ENCODE measurements at places on chromosomes 5 and 9.

GRCh38 chr5:174436750-174437149 is 287.6 kb upstream of the MSX2 start:
- DNase-seq: no peak

GRCh38 chr5:176818391-176819098 is 8.2 kb downstream of the UNC5A start:
- peak; percentile 98 for DNase-seq

DNA sequence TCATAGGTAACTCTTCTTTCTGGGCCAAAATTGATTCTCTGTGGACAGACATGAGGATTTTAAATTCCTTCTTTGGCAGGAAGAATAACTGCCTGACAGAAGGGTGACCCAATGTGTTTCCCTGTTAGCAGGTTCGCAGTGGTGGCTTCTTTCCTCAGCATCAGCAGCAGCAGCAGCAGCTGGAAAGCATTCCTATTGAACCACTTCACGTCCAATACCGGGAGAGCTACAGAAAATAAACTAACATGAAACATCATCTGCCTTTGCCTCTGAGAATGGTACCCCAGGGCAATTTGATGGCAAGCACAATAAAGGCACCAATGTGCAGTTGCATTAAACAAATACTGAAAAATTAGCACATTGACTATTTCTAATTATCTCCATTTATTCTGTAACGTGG is 214.5 kb downstream of the TMEM167A start:
- no peak for DNase-seq

DNA sequence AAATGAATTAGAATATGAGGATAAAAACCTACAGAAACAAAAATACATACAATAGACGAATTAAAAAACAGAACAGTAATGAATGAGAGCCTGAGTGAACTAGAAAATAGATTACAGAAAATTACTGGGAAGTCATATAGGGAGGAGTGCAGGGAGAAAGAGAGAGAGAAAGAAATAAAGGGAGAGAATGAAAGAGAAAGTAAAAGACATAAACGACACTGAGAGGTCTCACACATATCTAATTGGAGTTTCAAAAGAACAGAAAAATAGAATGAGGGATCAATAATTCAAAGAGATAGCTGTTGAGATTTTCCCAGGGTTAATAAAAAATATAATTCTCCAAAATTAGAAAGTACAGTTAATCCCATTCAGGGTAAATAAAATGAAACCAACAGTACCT is 156.4 kb upstream of the FTMT start:
- DNase-seq: no peak

DNA sequence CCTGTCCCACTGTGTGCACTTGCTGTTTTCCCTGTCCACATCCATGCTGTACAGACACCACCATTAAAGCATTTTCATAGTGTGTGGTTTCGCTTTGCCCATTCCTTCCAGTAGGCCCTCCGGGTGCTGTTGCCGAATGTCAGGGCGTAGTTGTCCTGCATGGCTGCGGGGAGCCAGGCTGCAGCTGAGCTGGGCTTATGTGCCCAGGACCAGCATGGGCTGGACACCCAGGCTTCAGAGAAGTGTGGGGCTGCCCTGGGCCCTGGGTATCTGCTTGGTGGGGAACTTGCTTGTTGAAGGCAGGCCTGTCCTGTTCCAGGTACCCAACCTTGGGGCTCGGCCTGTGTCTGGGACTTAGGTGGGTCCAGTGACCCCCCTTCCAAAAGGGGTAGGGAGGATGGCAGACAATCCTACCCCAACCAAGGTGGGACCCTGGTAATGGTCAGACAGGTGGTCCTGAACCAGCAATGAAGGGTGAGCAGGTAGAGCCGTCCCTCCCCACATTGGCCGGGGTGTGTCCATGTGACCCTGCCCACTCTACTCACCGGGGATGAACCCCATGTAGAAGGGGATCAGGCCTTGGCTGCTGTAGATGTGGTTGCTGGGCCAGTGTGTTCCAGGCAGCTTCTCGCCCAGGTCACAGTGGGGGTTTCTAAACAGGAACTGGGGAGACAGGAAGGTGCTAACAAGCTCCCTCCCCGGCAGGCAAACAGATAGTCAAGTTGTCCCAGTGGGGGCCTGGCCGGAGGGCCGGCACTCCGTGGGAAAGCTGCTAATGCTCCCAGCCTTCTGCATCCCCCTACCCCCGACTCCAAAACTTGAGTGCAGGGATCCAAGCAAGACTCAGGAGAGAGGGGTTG is 2.8 kb downstream of the TUBB4B start:
- DNase-seq: no peak

DNA sequence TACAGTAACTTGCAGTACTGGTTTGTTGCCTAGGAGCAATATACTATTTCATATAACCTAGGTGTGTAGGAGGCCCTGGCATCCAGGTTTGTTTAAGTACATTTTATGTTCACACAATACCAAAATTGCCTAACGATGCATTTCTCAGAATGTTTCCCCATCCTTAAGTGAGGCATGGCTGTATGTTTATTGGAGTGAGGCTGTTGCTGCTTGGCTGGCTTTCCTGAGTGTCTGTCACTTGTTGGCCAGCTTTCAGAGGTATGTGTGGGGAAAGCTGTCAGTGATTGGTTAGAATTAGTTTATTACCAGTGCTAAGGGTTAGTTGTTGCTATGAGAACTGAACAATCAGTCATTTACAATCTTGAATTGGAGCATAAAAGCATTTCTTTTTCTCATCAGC is 154.1 kb upstream of the CDH12 start:
- no peak for DNase-seq

- peak; percentile 42 for DNase-seq
Observed at GRCh38 chr9:124735121-124735520, 36.0 kb downstream of the NR6A1 start.

DNA sequence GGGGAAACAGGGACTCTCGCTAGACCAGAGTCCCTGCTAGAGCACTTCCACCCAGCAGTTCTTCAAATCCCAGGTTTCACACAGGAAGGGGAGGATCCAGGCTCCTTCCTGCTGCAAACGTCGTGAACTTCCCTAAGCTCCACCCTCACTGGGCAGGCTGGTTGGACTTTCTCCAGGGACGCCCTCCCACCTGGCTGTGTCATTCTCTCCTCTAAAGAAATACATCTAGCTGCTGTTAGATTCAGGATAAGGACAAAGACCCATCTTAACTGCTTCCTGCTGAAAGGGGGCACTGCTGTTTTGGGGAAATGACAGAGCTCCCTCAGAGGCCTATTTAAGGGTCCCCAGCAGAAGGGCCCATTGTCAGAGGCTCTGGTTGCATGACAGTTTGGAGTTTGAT is 230.7 kb downstream of the SEMA6A start:
- DNase-seq: no peak

GRCh38 chr5:140566665-140567064 is 2.0 kb downstream of the SLC35A4 start:
- DNase-seq: no peak

GRCh38 chr9:134922932-134923240 is 5.2 kb upstream of the FCN1 start:
- DNase-seq: no peak

- no peak for DNase-seq
Observed at GRCh38 chr9:126151031-126151685, 175.5 kb upstream of the MVB12B start.

- DNase-seq: peak; percentile 2
Observed at GRCh38 chr5:130141659-130142320, 237.5 kb downstream of the CHSY3 start.

- no peak for DNase-seq
Observed at GRCh38 chr5:146475190-146475780, 28.2 kb downstream of the TCERG1 start.

DNA sequence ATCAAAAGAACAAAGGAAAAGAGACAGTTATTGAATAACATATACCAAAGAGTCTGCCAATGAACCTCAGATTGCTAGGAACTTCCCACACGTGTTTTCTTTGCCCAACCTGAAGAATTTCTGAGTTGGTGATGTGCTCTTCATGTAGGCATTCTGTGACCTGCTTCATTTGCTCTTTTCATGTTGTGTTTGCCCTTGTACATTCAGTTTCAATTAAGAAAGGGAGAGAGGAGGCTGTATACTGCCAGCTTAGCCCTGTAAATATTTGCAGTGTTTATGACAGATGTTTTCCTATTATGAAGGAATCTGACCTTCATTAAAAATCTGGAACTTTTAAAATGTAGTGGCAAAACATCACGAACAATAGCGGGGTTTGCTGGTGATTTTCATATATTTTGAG is 168.5 kb downstream of the GAS1 start:
- no peak for DNase-seq

DNA sequence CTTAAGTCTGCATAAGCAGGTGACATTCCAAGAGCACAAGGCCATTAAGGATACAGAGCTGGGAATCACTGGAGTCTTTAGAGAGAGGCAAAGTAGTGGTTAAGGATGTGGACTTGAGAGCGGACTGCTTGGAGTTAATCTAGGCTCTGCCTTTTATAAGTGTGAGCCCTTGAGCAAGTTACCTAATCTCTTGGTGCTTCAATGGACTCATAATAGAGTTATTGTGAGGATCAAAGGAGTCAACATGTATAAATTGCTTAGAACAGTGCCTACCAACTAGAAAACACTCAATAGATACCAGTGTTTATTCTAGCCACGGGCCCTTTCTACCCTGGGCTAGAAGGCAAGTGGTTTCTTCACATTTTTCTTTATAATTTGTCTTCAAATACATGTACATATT is 819.4 kb downstream of the NR2F1-AS1 start:
- DNase-seq: no peak

DNA sequence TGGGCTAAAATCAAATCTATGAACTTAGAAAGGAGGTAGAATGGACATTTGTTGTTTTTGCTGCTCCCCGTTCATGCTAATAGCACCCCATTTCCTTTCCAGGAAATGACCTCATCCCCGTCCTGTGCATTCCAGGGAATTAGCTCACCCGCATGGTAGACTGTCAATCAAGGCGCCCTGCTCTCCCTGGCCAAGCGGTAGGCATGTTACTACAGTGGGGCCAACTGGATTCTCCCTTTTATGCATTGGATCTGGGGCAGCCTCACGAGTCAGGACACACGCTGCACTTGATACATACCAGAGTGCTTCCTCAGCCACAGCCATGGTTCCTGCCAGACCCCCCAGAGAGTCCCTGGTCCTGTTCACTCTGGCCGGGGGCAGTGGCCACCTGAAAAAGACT is 111.0 kb upstream of the PTCH1 start:
- DNase-seq: no peak

DNA sequence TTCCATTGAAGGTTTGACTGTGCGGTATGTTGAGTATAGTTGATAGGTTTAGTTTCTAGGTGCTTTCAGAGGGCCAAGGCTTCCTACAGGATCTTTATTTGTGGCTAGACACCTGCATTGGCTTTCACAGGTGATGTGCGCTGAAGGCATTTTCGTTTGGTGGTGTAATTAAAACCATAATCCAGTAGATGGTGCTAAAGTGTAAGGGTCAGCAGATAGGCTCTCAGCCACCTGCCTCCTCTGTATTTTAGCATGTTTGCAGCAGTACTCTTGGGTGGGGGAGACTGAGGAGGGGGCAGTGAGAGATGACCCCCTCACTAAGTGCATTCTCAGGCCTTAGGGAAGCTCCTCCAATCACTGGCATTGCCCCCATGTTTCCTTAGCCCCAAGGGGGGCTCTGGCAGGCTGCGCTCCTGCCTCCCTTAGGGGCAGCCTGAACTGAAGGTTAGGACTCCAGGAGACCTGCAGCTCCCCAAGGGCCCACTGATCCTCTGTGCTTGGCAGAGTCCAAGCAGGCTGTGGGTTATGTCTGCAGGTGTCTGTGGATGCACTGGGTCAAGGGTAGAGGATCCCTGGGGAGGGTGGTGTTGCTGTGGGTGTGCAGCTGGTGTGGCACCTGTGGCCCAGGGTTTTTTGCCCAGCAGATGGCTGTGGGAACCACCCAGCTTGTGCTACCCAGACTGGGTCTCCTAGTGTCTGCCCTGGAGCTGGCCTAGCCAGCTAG is 23.4 kb downstream of the CDK20 start:
- no peak for DNase-seq

DNA sequence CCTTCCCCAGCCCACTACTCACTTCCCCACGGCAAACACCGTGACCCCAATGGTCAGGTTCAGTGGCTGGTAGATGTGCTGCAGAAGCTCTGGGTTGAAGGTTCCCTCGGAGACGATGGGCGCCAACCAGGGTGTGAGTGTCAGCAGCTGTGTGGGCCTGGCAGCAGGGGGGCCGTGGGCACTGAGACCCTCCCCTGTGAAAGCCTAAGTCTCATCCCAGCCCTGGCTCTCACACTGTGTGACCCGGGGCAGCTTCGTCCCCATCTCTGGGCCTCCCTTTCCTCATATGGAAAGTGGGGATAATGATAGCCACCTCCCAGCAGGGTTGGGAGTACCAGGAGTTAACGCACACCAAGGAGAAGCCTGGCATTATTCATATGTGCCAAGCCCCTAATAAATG is 8.6 kb downstream of the GBGT1 start:
- DNase-seq: no peak

GRCh38 chr5:10684303-10685086 is 76.5 kb downstream of the DAP start:
- DNase-seq: no peak

DNA sequence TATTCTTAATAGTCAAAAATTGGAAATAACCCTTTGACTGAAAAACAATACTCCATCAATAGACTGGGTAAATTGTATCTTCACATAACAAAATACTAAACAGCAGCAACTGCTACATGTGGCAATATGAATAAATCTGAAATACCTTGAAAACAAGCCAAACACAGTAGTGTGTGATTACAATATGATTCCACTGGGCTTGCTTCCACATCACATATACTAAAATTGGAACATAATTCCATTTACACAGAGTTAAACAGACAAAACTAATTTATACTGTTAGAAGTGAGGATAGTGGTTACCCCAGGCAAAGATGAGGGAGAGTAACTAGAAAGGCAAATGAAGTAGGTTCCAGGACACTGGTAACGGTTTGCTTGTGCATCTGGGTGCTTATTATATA is 20.4 kb downstream of the FNIP1 start:
- no peak for DNase-seq

DNA sequence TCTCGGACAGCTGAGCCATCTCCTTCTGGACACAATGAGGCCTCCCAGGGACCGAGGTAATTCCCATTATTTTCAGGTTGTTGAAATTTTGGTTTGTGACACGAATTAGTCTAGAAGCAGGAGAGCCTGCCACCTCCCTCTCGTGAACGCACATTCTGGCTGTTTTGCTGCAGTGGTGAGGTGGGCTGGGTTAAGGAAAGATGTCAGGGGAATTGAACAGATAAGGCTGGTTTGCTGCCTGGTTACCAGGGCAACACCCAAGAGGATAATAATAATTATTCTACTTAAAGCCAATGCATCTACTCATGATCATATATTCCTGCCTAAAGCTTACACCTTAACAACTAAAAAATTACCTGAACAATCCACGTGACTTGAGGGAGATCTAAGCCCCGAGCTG is 38.1 kb downstream of the DDX31 start:
- DNase-seq: no peak

- DNase-seq: no peak
Observed at GRCh38 chr5:167870055-167870454, 421.4 kb upstream of the WWC1 start.
